Fibroblast of skin of left biceps (primary cell): ENCODE measurements at places on chromosomes 7 and 10.
A peak's percentile ranks its signal among the peaks of the same experiment; 100 is the strongest.

DNA sequence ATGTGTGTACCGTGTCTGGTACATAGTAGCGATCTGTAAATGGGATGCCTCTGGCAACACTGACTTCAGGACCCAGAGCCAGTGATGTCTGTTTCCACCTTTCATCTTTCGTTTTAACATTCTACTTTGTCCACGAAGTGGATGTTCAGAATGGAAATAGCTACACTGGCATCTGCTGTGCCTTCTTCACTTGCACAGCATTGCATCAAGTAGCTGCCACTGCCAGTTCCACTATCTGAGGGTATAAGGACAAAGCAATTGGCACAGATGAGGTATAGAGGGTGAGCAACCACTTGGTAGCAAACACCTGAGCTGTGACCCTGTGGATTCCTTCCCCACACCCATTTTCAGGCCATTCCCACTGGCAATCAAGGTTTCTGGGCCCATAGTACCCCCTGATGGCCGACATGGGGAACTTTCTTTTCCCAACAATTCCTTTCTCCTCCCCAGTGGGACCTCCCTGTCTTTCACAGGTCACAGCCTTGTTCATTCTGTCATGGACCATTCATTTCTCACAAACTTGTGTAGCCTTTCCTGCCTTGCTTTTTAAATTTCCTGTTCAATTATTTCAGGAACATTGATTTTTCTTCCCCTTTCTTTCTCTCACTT lies 4.0 kb downstream of the ITGA8 start:
- peak; percentile 11 for DNase-seq

- DNase-seq: no peak
Measured at GRCh38 chr10:103679096-103679790, 176.1 kb downstream of the SH3PXD2A start.

DNA sequence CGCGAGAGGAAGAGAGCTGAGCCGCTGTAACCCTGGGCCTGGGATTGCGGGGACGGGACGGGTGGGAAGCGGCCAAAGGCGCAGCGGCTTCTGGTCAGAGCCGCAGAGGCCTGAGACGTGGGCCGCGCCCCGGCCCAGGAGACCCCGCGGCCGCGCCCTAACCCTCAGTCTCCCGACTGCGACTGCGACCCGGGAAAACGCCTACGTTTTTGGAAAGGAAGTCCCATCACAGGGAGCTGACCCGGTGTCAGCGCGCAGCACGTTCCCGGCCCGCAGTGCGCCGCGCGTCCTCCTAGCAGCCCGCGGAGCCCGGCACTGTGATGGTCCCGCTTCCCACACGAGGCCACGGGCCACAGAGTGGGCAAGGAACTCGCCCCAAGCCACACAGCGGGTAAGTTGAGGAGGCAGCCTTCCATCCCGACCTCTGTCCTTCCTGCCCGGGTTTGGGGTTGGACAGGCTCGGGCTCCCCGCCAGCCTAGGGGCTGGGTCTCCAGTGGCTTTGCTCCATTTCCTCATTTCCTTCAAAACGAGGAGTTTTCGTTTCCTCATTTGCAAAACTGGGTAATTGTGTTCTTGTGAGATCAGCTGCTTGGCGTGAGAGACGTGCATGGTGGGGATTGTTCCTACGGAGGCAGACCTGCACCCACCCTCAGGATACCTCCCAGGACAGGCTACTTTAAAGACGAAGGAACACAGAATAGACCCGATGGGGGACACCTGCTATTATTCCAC lies 1.2 kb downstream of the GPNMB start:
- DNase-seq: no peak

DNA sequence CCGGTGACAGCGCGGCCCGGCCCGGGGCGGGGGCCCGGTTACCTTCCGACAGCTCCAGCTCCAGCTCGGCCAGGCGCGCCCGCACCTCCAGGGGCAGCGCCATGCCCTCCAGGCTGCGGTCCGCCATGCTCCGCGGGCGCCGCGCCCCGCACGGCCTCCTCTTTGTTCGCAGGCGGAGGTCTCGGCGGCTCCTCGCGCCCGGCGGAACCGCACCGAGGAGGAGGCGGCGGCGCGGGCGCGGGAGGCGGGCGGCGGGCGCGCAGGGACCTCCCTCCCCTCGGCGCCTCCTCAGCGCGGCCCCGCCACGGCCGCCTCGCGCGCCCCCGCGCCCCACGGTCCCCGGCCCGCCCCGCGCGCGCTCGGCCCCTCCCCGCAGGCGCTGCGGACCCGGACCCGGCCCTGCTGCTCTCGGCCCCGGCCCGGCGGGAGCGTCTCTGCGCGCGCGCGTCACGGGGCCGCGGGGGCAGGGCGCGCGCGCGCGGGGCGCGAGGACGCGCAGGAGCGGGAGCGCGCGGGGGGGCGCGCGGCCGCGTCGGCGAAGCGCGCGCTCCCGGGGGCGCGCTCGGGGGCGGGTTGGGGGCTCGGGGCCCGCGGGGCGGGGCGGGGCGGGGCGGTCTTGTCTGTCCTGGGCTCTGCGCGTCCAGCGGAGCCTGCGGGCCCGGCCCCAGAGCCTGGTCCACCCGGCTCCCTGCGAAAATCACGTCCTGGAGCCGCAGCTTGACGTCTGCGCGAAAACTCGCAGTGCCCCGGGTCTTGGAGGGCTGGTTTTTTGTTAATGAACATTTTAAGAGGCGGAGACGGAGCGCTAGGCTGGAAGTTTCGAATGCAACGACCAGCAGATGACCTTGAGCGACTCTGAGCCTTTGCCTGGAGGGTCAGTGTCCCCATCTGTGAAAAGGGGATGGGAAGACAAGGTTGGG lies at the start of gene DIP2C:
Gene DIP2C, minus strand, starts transcription at position 217 of the 920 bp plus-strand sequence. Its CDS starts 90 bp downstream, at position 127.
- DNase-seq: peak; percentile 66

DNA sequence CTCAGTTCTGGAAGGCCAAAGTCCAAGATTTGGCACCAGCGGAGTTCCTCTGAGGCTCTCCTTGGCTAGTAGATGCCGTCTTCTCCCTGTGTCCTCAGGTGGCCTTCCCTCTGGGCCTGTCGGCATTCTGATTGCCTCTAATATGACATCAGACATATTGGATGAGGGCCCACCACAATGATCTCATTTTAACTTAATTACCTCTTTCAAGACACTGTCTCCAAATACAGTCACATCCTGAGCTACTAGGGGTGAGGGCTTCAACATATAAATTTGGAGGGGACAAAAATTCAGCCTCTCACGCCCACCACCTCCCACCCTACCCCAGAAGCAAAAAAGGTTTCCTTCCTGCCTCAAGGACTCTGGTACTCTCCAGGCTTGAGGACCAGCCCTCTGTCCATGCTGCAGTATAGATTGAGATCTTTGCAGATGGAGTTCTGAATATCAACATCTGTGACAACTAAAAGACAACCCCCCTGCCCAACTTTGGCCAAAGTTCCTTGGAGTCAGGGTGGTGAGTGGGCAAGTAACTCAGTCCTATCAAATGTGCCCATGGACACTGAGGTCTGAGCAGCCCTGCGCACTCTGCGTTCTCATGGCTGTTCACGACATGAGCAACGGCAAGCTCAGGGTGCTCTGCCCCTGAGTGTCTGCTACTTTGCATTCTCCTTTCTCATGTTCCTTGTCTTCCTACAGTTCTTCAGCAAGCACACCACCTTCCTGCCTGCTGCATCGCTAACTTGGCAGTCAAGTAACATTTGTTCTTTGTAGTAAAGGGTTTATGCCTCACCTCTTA lies 11.5 kb downstream of the TMEM176B start:
- DNase-seq: peak; percentile 32

DNA sequence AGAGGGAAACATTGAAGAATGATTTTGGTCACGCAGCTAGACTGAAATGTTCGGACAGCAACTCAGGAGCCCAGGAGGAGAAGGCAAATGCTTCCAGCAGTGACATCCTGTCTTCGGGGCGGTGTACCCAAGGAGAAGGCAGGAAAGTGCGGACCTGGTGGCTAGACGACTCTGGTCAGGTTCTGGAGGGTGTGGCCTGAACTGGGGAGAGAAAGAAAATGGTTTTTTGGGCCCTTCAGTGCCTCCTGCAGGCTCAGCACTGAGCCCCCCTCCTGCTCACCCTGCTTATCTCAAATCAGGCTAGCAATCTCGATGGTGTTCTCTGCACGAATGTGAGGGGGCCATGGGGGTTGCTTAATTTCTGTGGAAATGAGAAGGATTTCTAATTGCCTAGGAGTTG lies 26.7 kb upstream of the TARP start:
- no peak for DNase-seq

DNA sequence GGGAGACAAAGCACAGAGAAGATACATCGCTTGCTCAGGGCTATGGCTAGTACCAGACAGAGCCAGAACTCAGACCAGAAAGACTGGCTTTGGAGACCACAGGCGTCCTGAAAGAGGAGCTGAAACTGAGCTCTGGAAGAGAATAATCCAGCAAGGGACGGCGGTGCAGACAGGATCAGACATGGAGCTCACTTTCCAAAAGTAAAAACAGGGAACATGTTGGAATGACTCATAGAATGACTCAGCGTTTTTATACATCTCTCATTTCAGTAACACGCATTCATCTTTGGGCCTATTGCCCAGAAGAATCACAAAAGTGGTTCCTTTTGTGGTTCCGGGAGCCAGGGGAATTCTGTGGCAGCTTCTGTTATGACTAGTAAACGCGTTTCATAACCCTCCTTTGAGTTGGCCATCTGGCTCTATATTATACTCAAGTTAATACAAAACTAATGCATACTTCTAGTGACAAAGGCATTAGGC lies 37.2 kb downstream of the PLEKHS1 start:
- peak; percentile 96 for DNase-seq

DNA sequence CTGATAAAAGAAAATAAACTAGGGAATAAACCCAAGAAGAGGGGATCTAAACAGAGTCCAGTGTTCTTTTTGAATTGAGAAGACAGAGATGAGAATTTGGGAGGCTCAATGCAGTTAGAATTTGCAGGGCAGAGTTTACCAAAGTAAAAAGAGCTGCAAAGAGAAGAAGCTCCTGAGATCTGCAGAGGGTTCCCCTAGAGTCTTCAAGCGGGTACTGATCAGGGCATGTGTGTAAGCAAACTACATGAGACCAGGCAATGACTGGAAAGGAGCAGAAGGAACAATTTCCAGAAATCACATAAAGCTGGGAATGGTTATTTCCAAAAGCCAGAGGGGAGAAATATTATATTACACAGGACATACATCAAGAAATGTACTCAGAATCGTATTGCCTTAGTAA lies 58.1 kb upstream of the TES start:
- no peak for DNase-seq
